Amniotic epithelial cell (primary cell): ENCODE measurements at places on chromosomes 6 and 20.
A peak's percentile ranks its signal among the peaks of the same experiment; 100 is the strongest.

DNA sequence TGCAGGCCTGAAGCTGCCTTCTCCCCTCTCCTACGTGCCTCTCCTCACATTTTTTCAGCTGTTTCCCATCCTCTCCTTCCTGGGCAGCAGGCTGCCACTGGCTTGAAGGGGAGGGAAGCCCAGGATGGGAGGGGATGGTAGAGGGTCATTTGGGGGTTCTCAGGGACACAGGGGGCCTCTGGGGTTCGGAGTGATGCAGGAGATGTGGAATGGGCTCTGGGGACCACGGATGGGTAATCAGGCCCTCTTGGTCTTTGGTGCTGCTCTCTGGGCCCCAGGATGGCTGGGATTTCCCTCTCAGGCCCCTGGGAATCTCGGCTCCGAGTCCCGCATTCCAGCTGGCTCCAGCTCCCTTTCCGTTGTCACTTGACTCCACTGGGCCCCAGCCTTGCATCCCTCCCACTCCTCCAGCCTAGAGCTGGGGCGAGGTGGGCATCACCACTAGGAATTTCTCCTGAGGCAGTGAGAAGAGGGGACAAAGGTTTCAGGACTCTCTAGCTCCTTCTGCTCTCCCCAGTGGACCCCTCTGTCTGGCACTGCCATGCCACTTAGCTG is 2.0 kb upstream of the DDR1 start:
- no peak for DNase-seq

DNA sequence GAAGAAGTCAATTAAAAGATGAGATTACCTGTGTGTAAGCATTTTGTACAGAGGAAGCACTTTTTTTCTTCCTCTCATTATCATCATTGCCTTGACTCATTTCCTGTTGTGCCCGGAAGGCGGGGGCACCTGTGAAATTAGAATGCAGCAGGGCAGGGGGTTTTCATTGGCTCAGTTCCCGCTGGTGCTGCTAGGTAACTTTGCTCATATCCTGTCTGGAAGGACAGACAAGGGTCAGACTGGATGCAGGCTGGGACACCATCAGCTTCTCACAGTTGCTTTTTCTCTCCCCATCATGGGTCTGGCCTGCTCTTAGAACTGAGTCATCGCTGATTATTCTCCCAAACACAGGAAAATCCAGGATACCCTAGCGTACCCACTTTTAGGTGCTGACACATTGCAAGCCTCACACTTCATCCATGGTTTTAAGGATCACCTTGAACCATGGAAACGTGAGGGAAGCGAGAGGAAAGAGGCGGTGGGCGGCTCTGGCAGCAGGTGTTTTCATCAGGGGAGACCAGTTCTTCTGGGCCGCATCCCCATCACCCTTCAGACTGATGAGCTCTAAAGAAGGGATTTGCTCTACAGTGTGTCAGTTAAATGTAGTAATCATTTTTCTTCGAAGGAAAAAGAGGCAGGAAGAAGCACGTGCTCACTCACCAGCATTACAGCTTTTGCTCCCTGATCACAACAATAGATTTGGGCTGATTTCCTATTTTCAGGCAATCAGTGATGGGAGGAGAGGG is 195.7 kb upstream of the SASH1 start:
- no peak for DNase-seq

DNA sequence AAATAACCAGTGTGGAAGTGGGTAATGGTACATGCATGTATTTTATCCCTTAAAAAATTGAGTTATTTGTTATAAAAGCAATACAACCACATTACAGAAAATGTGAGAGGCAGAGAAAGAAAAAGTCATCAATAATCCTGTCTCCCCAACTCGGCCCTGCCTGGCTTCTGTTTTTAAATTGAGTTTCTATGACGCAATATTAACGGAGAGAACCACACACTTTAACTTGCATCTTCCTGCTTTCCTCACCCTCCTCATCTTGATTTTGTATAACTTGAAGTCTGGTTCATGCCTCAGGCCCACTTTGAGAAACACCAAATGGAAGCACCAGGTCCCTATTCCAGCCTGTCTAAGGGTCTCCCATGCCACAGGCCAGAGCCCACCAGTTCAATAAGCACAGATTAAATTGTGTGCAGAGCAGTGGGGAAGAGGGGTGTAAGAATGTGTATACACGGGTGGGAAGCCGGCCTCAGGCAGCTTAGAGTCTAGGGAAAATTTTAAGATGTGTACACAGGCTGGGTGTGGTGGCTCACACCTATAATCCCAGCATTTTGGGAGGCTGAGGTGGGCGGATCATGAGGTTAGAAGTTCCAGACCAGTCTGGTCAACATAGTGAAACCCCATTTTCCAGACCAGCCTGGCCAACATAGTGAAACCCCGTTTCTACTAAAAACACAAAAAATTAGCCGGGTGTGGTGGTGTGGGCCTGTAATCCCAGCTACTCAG is 15.9 kb downstream of the KCNK5 start:
- DNase-seq = no peak

DNA sequence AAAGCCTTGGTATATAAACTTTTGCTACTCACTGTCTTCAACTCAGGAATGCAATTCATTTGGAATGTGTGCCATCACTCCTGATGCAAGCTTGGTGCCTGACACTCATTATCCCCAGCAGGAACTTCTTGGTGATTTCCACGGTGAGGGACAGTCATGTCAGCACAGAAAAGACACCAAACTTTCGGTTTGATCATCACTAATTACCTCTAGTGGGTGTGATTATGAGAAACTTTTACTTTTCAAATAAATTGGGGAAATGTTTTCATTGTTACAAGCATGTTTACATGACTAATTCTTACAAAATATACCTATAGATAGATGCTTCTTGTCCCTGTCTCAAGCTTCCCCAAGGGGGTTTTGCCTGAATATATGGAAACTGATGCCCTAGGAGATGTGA is 40.9 kb downstream of the RPP40 start:
- DNase-seq = no peak

DNA sequence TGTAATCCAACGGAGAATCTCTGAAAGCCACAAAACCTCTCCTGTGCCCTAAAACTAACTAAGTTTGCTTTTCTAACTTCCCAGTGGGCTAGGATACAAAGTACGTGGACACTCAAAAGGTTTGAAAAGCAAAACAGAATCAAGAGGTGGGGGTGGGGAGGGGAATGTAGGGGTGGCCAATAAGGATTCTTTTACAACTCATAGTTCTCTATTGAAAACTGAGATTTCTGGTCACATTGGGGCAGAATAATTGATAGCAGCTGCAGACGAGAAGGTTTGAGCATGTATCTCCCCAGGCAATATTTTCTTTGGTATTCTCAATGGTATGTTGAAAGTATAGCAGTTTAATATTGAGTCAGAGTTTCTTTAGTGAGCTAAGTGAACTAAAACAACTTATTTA is 376.7 kb upstream of the CITED2 start:
- no peak for DNase-seq

DNA sequence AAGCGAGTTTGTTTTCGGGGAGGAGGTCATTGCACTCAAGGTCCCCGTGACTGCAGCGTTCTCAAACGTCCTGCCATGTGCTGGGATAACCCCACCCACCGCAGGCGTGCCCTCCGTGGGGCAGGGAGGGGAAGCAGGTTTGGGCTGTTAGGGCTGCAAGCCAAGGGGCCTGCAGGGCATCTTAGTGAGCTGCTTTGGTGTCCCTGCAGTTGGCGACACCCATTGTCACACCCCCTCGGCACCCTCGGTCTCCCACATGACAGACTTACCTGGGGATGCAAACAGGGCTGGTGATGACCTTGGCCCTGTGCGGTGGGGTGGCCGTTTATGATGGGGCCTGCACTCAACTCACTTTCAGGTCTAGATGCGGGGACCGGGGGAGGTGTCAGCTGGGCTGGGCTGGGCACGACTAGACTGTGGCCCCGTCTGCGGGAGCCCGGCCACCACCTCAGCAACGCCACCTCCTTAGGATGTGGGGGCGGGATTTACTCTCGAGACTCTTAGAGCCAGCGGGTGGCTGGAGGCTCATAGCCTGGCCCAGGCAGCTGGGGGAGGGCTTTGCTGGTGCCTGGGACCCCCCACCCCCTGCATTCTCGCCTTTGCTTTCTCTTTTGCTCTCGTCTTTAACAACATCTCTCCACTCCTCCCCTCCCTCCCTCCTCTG is 6.5 kb upstream of the GATA5 start:
- no peak for DNase-seq

GRCh38 chr6:111922454-111923297 is 49.4 kb upstream of the FYN start:
- DNase-seq = peak; percentile 39
